ENCODE measurements at places on chromosomes 12 and 14.

- DNase-seq = no peak
These were observed 197.7 kb upstream of the CCDC196 start for GRCh38 chr14:66288511-66288910.

DNA sequence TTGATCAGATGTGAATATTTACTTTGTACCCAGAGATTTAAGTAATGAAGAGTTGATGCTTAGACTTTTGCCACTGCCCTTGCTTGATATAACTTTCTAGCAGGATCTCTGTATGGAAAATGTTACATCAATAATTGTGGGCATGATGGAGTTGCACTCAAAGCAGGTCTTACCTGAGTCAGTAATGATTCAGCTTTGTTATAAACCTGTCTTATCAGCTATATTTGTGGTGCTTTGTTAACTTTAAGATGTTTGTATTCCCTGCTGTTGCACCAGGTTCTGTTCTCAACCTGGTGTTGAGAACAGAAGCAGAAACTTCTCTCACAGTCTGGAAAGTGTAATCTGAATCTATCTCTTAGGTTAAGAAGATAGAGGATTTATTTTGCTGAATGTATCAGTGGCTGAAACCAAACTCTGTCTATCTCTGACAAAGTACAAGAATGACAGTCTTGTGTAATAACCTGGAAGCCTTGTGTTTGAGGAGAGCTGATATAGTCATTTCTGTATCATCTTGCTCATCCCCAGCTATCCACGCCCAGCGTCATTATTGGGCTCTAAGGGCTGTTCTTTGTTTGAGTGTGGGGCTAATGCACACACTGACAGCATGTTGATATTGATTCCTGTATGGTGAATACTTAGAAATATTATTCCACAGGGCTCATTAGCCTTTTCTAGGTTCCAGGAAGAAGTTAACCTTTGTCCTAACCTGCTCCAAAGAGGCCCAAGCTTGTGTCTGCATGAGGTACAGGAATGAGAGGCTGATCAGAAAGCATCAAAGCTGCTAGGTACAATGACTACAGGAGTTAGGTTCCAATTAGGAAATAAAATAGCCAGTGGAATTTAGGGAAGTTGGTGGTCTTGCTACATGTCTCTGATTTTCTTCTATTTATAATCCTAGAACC, 3.6 kb downstream of the AKAP6 start:
- no peak for DNase-seq

- no peak for DNase-seq
These were observed 52.9 kb downstream of the EID3 start for GRCh38 chr12:104356231-104357115.

GRCh38 chr12:79886917-79887519, 47.9 kb downstream of the PPP1R12A start:
- DNase-seq = no peak
